ENCODE measurements at places on chromosomes 3 and 15.

DNA sequence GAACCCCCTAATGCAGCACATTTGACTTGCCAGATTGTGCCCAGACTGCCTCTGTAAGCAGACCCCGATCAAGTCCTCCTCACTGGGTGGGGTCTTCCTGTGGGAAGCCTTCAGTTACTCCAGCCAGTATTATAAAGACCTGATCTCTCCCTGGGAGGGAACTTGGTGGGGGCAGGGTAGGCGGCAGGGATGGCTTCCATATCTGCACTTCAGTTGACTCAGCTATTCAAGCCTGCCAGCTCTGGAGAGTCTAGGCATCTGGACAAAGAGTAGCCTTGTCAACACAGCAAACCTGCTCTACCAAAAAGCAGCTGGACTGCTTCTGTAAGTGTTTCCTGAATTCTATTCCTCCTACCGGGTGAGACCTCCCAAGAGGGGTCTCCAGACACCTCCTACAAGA lies 21.0 kb upstream of the SLC25A38 start:
- no peak for DNase-seq
- no peaks in the 10 kb centered on the region for H3K36me3 ChIP-seq
- no peak overlapping the region for H3K4me3 ChIP-seq
- no peaks in the 10 kb centered on the region for H3K27me3 ChIP-seq
- no peak overlapping the region for H3K27ac ChIP-seq

GRCh38 chr15:77667338-77668234 lies 34.9 kb upstream of the LINGO1 start:
- no peak for DNase-seq
- no peaks in the 10 kb centered on the region for H3K36me3 ChIP-seq
- no peaks in the 10 kb centered on the region for H3K4me1 ChIP-seq
- H3K4me3 ChIP-seq: no peak overlapping the region
- H3K27me3 ChIP-seq: peaks cover 5% of the 10 kb centered on the region
- no peak overlapping the region for H3K27ac ChIP-seq

- H3K36me3 ChIP-seq: peaks cover 3% of the 10 kb centered on the region
- H3K27me3 ChIP-seq: no peaks in the 10 kb centered on the region
- H3K4me1 ChIP-seq: peaks cover 24% of the 10 kb centered on the region
- peak overlapping the region; percentile 78 for H3K27ac ChIP-seq
Measured at GRCh38 chr15:63601704-63602185, 4.6 kb downstream of the FBXL22 start.

GRCh38 chr3:132682201-132682600 lies 22.1 kb downstream of the UBA5 start:
- no peak overlapping the region for H3K4me3 ChIP-seq
- no peak overlapping the region for H3K27ac ChIP-seq
- DNase-seq: no peak
- H3K27me3 ChIP-seq: no peaks in the 10 kb centered on the region
- no peaks in the 10 kb centered on the region for H3K36me3 ChIP-seq

DNA sequence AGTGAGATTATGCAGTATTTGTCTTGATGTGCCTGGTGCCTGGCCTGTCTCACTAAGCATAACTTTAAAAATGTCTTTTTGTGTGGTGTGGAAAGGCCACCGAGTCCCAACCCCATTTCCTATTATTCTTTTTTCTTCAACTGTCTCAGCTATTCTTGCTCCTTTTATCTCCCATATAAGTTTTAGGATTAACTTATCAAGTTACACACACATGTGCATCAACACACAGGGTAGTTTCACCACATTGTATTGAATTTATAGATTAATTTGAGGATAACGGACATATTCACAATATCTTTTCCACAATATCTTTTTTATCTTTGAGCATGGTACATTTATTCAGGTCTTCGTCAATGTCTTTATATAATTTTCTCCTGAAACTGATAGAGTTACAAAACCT lies 127.6 kb downstream of the RYR3 start:
- H3K27me3 ChIP-seq: peaks cover 2% of the 10 kb centered on the region
- H3K36me3 ChIP-seq: no peaks in the 10 kb centered on the region
- H3K4me1 ChIP-seq: no peaks in the 10 kb centered on the region
- no peak overlapping the region for H3K4me3 ChIP-seq
- DNase-seq: no peak

GRCh38 chr3:150033721-150034120 lies 63.0 kb upstream of the PFN2 start:
- H3K4me1 ChIP-seq: no peaks in the 10 kb centered on the region
- H3K4me3 ChIP-seq: no peak overlapping the region
- DNase-seq: no peak
- H3K36me3 ChIP-seq: no peaks in the 10 kb centered on the region

DNA sequence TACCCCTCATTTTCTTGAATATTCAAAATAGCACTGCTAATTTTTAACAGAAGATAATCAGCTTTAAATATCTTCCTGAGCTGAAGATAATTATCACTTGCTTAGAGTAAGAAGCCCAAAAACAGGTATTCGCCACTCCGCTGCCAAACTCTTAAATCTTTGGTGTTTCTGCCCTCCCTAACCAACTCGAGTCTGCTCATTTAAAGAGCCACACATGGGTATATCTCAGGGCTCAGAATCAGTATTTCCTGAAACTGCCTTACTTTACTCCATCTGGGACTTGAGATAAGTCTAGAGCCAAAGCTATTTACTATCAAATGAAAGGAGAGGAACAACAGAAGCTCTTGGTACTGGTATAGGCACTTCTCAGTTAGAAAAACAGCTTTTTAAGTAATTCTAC lies 10.8 kb downstream of the PDCD10 start:
- H3K27ac ChIP-seq: no peak overlapping the region
- no peaks in the 10 kb centered on the region for H3K27me3 ChIP-seq
- peaks cover 10% of the 10 kb centered on the region for H3K4me1 ChIP-seq
- DNase-seq: no peak

- peaks cover 4% of the 10 kb centered on the region for H3K36me3 ChIP-seq
- no peaks in the 10 kb centered on the region for H3K27me3 ChIP-seq
- H3K4me3 ChIP-seq: no peak overlapping the region
- no peak for DNase-seq
- H3K27ac ChIP-seq: no peak overlapping the region
Measured at GRCh38 chr3:37094636-37095035, 79.7 kb downstream of the LRRFIP2 start.

DNA sequence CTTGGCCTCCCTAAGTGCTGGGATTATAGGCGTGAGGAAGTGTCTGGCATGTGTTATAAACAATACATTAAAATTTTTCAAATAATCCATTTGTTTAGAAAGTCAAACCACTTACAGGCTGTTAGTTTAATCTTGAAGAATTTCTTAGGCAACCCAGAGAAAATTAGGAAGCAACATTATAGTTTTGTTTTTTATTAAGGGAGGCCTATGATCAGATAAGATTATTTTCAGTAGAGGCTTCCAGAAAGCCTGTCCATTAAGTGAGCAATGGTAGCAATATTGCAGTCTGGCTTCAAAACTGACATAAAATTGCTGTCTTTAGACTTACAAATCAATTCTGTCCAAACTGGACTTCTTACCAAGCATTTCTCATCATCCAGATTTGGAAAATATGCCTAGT lies 49.6 kb downstream of the CD47 start:
- no peak for DNase-seq
- no peak overlapping the region for H3K27ac ChIP-seq
- peaks cover 4% of the 10 kb centered on the region for H3K36me3 ChIP-seq
- H3K4me1 ChIP-seq: peaks cover 8% of the 10 kb centered on the region

GRCh38 chr3:106268696-106269095 lies 399.9 kb upstream of the CBLB start:
- H3K27me3 ChIP-seq: no peaks in the 10 kb centered on the region
- no peak overlapping the region for H3K27ac ChIP-seq
- H3K36me3 ChIP-seq: no peaks in the 10 kb centered on the region
- H3K4me1 ChIP-seq: 0 out of 2 replicates have a peak, but pooled peaks cover 5% of the 10 kb centered on the region
- no peak overlapping the region for H3K4me3 ChIP-seq

DNA sequence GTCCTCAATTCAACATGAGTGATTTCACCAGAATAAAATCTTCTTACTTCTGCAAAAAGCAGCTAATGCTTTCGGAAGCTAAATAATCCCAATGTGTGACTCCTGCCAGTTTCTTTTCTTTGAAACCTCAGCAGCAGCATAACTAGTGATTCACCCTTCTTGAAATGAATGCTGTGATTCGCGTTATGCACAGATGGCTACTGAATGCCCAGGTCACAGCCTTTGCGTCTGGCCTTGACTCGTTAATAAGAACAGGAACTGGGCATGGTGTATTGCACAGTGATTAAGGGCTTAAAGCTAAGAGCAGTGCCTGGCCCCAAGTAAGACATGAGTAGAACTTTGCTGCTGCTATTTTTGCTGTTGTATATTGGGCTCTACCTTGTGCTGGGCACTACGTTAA lies 19.0 kb downstream of the CGNL1 start:
- no peaks in the 10 kb centered on the region for H3K4me1 ChIP-seq
- no peak overlapping the region for H3K27ac ChIP-seq
- H3K27me3 ChIP-seq: peaks cover 2% of the 10 kb centered on the region
- peak; percentile 13 for DNase-seq
- no peaks in the 10 kb centered on the region for H3K36me3 ChIP-seq
- no peak overlapping the region for H3K4me3 ChIP-seq

GRCh38 chr3:195999896-196000295 lies 82.0 kb downstream of the TFRC start:
- no peak overlapping the region for H3K4me3 ChIP-seq
- H3K27me3 ChIP-seq: no peaks in the 10 kb centered on the region

- H3K36me3 ChIP-seq: peaks cover 1% of the 10 kb centered on the region
- H3K27ac ChIP-seq: no peak overlapping the region
- H3K4me1 ChIP-seq: no peaks in the 10 kb centered on the region
- DNase-seq: no peak
Measured at GRCh38 chr15:30670056-30670455, 44.1 kb downstream of the ARHGAP11B start.

GRCh38 chr3:64306745-64307144 lies 81.5 kb upstream of the PRICKLE2 start:
- no peak for DNase-seq
- no peak overlapping the region for H3K4me3 ChIP-seq
- H3K4me1 ChIP-seq: no peaks in the 10 kb centered on the region
- no peak overlapping the region for H3K27ac ChIP-seq
- no peaks in the 10 kb centered on the region for H3K27me3 ChIP-seq
- no peaks in the 10 kb centered on the region for H3K36me3 ChIP-seq

GRCh38 chr15:39426552-39427532 lies 154.0 kb upstream of the THBS1 start:
- H3K4me3 ChIP-seq: no peak overlapping the region
- no peak overlapping the region for H3K27ac ChIP-seq
- peaks cover 25% of the 10 kb centered on the region for H3K4me1 ChIP-seq
- peak; percentile 69 for DNase-seq
- no peaks in the 10 kb centered on the region for H3K36me3 ChIP-seq

DNA sequence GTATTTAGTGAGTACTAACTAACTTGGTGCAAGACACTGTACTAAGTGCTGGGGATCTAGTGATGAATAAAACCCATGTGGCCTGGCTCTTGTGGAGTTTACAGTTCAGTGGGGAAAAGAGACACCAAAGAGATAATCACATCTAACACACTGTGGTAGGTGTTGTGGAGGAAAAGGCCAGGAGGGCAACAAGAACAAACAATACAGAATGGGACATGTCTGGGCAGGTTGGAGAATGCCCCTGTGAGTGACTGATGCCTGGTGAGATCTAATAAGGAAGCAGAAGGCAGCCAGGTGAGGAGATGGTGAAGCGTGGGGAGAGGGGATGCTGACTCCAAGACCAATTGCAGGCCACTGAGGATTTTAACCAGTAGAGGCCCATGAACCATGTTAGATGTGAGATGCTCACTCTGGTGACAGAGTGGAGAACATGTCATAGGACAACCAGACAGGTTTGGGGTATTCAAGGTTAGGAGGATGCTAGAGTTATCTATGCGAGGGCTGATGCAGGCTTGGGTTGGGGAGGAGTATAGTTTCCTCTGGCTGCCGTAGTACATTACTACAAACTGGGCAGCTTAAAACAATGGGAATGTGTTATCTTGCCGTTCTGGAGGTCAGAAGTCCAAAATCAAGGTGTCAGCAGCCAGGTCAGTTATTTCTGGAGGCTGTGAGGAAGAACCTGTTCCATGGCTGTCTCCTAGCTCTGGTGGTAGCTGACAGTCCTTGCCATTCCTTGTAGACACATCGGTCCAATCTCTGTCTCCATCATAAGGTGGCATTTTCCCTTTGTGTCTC lies 81.4 kb downstream of the ARNT2 start:
- H3K4me1 ChIP-seq: no peaks in the 10 kb centered on the region
- no peak overlapping the region for H3K4me3 ChIP-seq
- H3K36me3 ChIP-seq: no peaks in the 10 kb centered on the region
- no peaks in the 10 kb centered on the region for H3K27me3 ChIP-seq
- no peak for DNase-seq

DNA sequence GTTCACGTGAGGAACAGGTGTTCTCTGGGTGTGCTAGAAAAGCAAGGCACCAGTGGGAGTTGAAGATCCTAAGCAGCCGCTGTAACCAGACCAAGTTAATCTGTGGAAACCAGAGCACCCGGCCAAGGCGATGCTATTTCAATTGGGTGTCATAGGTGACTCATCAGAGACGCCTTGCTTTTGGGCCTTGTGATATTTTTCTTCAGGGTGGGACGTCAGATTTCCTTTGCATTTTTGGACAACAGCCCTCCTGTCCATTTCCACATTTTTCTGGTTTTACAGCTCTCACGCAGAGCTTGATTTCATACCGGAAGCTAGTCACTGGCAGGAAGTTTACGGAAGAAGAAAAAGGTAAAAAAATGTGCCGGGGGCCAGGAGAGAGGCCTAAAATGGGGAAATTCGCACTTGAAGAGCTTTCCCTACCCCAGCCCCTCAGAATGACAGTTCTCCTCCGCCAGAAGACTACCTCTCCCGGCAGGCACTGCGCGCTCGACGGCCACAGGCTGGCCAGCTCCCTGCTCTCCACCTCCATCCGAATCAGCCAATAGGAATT lies 471 bp upstream of the KBTBD8 start:
- peaks cover 8% of the 10 kb centered on the region for H3K4me1 ChIP-seq
- H3K27ac ChIP-seq: no peak overlapping the region
- peak overlapping the region; percentile 53 for H3K4me3 ChIP-seq
- DNase-seq: no peak
- no peaks in the 10 kb centered on the region for H3K27me3 ChIP-seq

DNA sequence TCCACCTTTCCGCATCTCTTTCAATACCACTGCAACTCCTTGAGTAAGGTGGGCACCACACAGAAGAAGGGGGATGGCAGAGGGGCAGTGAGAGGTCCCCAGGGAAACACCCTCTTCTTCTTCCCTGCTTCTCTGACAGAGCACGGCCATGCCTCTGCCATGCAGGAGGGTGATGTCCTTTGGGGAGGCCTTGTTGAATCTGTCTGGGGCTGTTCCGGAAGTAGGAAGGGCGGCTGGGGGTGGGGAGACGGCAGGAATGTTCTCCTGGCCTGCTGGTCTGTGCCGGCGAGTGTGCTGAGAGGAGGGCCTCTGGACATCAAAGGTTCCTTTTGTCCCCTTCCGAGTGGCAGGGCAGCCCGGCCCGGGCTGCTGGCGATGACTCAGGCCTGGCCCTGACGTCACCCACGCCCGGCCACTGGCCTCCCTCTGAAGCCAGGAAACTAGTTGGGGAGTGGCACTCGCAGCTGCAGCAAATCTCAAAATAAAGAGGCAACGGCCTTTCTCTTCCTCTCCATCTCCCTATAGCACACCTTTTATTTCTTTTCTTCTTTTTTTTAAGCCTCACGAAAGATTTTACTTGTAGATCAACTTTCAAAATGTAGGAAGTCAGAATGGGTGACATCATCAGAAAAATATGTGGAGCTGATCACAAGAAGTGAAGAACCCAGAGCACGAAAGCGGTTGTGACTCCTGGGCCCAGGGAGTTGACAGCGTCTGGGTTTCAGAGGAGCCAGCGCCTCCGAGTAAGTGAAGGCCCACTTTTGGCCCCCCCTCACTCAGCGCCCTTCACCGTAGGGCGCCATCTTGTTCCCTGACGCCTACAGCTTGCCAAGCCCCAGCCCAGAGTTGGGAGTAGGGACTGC lies at the start of gene ZBTB38:
Gene ZBTB38 (plus strand): TSS at position 443 of the 863 bp plus-strand sequence. CDS start 73,885 bp downstream, outside the sequence.
- peak within 1 kb of the TSS; percentile 51 for H3K4me3 ChIP-seq
- H3K36me3 ChIP-seq: no peaks in the 10 kb centered on the region
- DNase-seq: no peak
- H3K27me3 ChIP-seq: no peaks in the 10 kb centered on the region
- H3K4me1 ChIP-seq: peaks cover 37% of the 10 kb centered on the region
- H3K27ac ChIP-seq: peak within 1 kb of the TSS; percentile 35

Data from GM12878 (cell line).